ACHN (cell line): ENCODE measurements at places on chromosomes 4 and X.

GRCh38 chr4:6990661-6991060 lies 52.5 kb upstream of the TADA2B start:
- DNase-seq = no peak

DNA sequence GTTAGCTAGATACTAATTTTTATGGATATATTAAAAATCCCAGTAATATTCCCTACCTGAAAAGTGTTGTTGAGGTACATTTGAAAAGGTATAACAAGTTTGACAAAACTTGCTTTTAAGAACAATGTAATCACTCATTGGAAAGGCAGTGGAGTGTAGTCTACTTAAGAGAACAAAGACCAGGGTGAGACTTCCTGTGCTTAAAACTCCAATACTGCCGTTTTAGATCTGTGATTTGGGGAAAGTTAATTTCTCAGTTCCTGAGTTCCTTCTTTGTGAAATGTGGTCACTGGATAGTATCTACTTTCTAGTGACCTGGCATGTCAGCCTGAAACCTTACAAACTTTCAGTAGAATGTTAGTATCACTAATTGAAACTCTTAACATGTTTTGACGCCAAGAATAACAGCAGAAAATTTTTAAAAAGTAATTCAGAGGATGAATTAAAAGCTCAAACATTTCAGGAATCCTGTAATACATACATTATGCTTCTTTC lies 56.8 kb downstream of the PCDH7 start:
- no peak for DNase-seq

- DNase-seq = no peak
Observed at GRCh38 chrX:148159796-148160195, 178.7 kb downstream of the FMR1NB start.

GRCh38 chr4:123507376-123507775 lies 110.8 kb downstream of the SPRY1 start:
- no peak for DNase-seq

DNA sequence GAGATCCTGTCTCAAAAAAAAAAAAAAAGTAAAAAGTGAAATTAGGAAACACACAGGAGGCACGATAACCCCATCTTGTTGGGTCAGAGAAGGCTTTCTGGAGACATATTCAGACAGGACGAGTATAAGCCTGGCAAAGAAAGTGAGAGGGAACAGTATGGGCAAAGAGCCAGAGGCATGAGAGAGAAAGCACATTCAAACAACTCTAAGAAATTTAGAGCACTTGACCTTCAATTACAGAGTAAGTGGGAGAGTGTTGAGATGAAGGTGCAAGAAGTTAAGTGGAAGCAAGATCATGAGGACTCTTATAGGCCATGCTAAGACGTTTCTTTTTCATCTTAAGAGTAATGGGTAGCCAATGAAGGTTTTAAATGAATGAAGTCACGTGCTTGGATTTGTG lies 70.4 kb downstream of the ELOVL6 start:
- DNase-seq = no peak

DNA sequence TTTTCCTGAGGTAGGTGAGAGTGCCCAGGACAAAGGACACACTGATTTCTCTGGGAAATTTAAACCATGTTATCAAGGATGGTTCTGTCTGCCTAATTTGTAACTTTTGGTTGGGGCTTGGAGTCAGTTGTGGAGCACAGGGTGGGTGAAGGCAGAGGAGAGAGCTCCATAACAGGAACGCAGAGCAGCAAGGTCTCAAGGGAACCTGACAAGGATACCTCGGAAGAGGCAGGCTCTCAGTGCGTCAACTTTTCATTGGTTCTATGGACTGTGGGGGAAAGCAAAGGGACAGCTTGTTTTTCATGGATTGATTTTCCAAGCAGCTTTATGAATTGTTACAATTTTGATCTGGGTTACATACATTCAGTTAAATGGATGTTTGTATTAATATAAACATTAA lies 110.4 kb downstream of the SLIT2 start:
- no peak for DNase-seq
